GM12892 (cell line): ENCODE measurements at places on chromosomes 7 and 10.

- DNase-seq: no peak
These were observed 81.5 kb downstream of the SEMA3C start for GRCh38 chr7:80837345-80837744.

DNA sequence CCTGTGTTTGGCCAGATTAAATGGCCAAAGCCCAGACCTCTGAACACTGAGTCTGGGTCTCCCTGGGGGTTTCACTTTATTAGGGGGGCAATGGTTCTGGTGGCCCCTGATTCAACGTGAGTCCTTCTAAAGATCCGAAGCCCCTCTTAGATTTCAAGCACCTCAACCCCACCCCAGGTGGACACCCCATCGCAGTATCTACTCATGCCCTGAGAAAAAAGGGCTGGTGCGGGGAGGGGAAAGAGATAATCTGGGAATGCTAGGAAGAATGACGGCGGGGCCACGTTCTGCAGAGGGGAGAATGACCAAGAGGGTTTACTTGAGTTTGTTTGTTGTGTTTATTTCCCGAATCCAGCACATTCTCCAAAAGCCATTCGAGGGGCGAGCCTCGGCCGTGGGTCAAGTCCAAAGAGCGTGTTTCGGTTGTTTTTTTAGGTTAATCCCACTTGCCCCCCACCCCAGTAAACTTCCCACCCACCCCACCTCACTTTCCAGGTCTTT lies 832 bp downstream of the PDLIM1 start:
- DNase-seq: no peak

DNA sequence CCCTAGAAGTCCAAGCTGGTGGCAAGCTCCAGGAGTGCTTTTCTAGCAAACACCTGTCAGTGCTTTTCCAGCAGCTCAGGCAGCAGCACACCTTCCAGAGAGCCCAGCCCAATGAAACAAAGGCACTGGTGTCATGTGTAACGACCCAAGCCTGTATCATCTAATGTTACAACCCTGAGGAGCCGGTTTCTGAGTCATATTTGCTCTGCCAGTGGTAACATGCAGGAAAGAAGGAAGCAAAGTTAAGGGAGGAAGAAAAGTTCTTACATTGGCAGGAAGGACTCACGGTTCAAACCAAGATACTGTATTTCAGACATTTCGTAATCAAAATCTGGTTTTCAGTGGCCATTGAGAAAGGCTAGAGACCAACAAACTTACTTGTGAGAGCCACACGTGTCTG lies at the start of gene ANKRD22:
ANKRD22 (minus strand) TSS at position 139 of the 400 bp plus-strand sequence. CDS start 237 bp downstream, outside the sequence.
- DNase-seq: no peak

DNA sequence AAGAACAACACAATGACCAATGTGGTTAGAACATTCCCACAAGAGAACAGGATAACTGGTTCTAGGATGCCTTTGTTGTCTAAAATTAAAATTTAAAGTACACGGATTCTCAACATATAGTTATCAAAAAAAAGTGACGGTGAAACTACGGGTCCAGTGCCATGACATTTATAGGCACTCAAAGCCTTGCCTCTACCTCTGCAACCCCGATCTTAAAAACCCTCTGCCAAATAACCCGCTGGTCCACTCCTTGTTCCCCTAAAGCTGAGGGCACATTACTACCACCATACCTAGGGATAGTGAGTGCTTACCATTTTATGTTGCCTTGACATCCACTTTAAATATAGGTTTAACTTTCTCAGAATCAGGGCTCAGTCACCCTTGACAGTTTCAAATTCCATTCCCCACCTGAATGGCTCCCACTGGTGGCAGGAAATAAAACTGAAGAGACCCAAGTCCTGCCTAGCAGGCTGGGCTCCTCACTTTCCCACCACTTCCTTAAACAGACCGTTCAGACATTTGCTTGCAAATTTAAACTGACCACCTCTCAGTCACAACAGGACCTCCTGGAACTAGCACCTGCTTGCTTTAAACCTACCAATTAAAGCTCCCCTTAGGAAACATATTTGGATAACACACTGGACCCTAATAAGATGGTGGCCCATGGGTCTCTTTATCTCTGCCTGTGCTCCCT lies 169.9 kb upstream of the ASAH2 start:
- no peak for DNase-seq

- DNase-seq: no peak
These were observed 1.4 kb downstream of the EPDR1 start for GRCh38 chr7:37921876-37922275.

DNA sequence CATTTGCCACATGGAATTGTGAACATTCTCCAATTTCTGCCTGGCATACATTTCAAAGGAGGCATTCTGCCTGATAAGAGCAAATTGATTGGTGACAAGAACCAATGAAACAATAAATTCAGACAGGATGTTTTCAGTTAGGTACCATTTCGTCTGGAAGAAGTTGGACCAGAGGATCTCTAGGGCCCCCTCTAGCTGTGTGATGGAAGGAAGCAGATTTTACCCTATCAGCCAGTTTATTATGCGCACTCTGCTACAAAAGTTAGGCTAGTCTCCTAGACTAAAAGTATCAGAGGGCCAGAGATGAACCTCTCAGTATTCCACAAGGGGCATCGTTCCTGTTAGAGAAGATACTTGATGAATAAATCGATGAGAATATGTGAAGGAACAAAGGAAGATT lies 118.0 kb downstream of the BUB3 start:
- DNase-seq: no peak
